A673 (cell line): ENCODE measurements at places on chromosomes 6 and 20.

GRCh38 chr20:57941604-57942381 lies 232.0 kb upstream of the PMEPA1 start:
- no peak for DNase-seq

- DNase-seq = no peak
These were observed 7.8 kb downstream of the RWDD1 start for GRCh38 chr6:116579143-116579542.

DNA sequence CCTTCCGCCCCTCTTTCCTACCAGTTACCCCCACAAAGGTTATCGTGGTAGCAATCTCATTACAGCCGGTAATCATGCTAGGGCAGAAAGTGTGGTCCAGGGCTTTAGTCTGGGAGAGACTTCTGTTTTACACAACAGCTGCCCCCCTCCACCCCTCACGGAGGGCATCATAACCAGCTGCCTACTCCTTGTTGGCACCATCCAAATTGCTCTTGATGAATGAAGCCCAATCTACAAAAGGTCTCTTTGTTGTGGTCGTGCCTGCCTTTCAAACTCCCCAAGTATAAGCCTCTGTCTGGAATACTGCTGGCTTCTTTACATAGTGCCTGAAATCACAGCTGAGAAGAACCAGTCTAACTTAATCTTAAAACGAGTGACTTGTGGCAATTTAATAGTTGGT lies 157.9 kb downstream of the INSM1 start:
- no peak for DNase-seq

GRCh38 chr6:47439348-47439668 lies 38.3 kb upstream of the CD2AP start:
- DNase-seq = no peak

DNA sequence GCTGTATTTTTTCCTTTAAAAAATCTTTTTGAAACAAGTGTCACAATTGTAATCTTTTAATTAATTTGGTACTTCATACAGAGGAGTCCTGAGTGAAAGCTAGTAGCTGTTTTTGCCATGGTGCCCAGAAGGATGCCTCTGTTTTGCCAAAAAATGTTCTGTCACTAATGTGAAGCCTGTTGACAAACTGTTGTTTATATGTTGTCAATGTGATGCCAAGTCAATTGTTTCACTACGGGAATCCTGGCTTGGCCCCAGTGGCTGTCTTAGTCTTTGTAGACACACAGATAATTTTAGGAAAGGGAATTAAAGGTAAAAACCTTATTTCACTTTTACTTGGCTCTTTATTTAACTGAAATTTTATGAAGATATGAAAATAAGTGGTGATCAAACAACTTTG lies 706.4 kb upstream of the MMS22L start:
- DNase-seq = no peak

DNA sequence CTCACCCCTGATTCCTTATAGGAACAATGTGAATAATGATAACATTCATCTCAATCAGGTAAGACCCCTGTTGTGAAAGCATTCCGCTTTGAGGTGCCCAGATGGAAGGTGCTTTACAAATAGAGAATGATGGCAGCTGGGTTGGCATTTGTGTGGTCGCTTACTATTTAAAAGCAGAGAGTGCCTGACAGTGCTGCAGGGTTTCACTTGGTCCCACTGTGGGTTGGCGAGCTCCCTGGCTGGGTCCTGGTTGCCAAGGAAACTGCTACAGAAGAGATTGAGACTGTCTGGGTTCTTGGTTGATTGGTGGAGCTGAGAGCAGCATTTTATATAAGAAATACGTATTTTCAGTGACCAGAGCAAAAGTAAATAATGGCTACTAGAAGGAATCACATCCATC lies 207.2 kb upstream of the KCNQ5 start:
- DNase-seq = no peak

GRCh38 chr6:149897015-149897697 lies 757 bp downstream of the RAET1E start:
- peak; percentile 17 for DNase-seq

DNA sequence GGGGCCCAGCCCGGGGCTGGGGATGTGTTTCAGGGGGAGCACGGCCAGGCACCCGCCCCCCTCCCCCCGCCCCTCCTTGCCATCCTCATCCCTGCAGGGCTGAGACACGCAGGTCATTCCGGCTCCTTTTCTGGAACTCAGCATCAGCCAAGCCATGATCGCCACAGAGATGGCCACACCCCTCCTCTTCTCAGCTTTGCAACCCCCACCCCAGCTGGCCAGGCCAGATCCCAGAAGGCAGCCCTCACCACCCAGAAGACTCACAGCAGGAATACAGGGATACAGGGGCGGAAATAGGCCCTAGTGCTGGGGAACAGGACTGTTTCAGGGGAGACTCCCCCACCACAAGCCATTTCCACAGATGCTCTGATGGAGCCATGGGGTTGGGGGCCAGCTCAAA lies 33.5 kb downstream of the YTHDF1 start:
- no peak for DNase-seq

DNA sequence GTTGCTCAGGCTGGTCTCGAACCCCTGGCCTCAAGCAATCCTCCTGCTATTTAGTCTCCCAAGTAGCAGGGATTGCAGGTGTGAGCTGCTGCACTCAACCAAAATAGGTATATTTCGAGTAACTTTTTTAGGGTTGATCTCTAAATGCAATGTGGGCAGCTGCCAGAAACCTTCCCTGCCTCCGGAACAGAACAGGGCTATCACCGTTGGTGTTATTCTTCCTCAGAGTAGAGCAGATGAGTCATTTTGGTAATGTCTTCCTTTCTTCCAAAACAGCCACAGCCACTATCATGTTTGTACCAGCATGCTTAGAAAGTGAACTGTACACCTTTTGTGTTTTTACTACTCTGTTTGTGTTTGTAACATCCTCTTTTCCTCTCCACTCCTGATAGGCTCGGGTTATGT lies 44.1 kb downstream of the SNX9 start:
- peak; percentile 18 for DNase-seq

- no peak for DNase-seq
These were observed 51.9 kb upstream of the NFATC2 start for GRCh38 chr20:51594236-51595057.

GRCh38 chr20:51497542-51498467 lies 44.7 kb downstream of the NFATC2 start:
- DNase-seq = peak; percentile 93

GRCh38 chr6:22068561-22069305 lies 228.1 kb downstream of the PRL start:
- no peak for DNase-seq

- DNase-seq = no peak
These were observed 189.3 kb downstream of the PREX1 start for GRCh38 chr20:48638546-48638945.

GRCh38 chr20:51460569-51461265 lies 81.8 kb downstream of the NFATC2 start:
- no peak for DNase-seq

DNA sequence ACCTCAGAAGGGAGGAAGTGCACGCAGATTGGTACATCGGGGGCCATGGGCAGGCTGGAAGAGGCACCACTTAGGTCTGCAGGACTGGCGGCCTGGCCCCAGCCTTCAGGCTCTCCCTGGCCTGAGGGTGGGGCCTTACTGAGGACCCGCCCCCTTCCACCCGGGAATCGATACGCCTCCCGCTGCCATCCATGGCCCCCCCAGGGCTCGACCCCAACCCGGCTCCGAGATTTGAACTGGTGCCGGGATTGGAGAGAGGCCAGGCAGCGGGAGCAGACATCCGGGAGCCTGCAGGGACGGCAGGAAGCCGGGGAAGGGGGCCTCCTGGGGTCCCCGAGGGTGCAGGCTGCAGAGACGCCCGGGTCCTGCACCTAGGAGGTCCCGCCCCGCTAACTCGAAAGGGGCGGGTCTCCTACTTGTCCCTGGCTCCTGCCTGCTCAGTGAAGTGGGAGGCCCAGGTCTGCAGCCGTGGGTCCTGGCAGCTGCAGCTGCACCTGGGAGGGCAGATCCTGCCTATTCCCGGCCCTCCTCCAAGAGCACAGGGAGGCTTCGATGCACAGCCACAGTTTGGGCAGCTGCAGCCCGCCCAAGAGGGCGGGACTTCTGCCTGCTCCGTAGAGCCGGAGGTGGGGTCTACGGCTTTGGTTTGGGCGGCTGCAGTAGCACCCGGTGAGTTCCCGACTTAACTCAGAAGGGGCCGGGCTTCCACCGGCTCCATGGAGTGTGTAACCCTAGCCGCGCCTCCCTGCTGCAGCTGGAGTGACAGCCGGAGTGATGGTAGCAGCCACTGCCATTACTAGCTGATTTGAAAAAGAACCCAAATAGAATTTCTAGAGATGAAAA lies 35.2 kb upstream of the TBC1D22B start:
- peak; percentile 97 for DNase-seq

GRCh38 chr20:63007646-63008488 lies 1.1 kb upstream of the BHLHE23 start:
- DNase-seq = no peak

- DNase-seq = no peak
These were observed 334.2 kb downstream of the MEI4 start for GRCh38 chr6:77987035-77987384.

DNA sequence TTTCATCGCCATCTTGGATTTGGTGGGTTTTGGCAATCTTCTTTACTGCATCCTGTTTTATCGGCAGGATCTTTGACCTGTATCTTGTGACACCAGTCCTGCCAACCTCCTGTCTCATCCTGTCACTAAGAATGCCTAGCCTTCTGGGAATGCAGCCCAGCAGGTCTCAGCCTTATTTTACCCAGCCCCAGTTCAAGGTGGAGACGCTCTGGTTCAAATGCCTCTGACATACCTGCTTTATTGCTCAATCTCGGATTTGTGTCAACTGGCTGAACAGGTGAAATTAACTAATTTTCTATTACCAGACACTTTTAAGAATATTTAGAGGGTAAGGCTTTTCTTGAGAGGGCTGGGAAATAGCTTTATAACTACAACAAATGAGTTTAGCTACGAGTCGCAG lies 102.5 kb downstream of the SASH1 start:
- no peak for DNase-seq

DNA sequence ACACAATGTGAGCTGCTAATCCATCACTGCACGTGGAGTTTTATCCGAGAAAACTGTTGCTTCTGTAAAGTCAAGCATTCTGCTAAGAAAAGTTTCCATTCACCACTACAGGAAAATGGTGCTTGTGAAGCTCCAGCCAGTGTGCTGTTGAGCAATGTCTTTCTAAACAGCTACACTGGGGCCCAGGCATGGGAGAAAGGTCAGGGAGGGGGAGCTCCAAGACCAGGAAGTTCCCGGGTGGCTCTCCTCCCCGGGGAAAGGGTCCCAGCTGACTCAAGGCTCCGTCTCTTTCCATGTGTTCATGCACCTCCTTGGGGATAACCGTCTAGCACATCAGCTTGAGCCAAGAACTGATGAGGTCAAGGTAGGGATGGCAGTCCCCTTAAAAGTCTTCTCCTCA lies 20.5 kb downstream of the RPP40 start:
- DNase-seq = no peak

GRCh38 chr6:25715794-25716193 lies 38.7 kb upstream of the SLC17A4 start:
- no peak for DNase-seq

DNA sequence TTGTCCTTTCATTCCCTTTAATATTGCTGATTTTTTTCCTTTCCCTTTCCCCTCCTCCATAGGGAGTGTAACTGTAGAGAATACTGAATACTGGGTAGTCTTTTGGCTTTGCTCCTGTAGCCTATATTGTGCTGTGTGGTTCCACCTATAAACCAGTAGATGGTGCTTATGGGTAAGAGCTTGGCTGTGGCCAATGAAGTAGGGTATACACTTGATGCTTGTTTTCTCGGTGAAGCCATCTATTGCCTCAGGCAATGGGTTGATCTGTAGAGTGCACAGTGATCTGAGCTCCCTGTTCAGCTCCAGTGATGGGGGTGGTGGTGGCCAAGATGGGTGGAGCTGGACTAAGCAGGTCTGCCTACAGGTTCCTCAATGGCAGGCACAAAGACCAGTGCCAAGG lies 203.3 kb upstream of the IMPG1 start:
- no peak for DNase-seq

- DNase-seq = no peak
These were observed 23.0 kb downstream of the SIRPD start for GRCh38 chr20:1534526-1534925.

GRCh38 chr20:43568706-43569105 lies 9.9 kb downstream of the SGK2 start:
- no peak for DNase-seq

GRCh38 chr6:163776906-163777686 lies 362.6 kb downstream of the QKI start:
- DNase-seq = no peak

- DNase-seq = no peak
These were observed 267.4 kb upstream of the CDH4 start for GRCh38 chr20:60984666-60985065.

GRCh38 chr6:80156221-80156620 lies 49.8 kb downstream of the BCKDHB start:
- no peak for DNase-seq

DNA sequence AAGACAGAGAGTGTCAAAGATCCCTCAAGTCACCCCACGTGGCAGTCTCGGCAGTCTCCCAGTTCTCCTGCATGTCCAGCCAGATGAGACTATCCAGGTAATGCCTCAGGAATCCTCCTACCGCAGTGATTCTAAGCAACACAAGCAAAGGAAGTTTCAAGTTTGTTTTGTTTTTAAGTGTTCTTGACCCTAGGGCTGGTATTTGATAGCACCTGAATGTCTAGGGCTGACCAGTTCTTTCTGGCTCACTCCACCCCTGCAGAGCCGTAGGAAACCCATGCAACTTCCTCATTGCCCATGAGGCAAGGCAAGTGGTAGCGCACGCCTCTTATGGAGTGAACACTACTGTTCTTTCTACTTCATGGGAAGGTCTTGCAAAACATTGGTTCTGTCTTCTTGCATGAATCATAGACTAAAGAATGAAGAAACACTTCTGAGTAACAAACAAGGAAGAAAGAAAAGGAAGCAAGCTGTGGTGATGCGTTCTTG lies 24.8 kb upstream of the FOXQ1 start:
- DNase-seq = no peak

DNA sequence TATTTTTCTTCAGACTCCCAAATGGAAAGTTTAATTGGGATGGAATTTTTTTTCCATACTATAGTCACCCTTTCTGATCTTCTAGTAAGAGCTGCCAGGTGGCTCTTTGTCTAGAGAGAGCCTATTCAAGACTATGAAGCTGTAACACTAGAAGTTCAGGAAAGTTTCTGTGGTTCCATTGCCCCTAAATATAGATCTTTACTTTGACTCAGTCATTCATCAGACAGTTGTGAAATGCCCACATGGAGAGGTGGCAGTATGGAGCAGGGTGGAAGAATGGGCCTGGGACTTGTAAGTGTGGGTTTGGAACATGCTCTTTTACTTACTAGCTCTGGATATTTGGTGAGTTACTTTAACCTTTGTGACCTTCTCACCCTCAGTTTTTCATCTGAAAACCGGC lies 87.8 kb downstream of the CTNNBL1 start:
- no peak for DNase-seq
